Smooth muscle cell of the coronary artery (primary cell): ENCODE measurements at places on chromosomes 16 and 17. TPM values are rescaled to one million over a fixed set of nuclear protein-coding genes. Genes with fewer than 3 reads are reported as not detected.

PPY gene
- total RNA-seq: not detected in 2 replicates

DCAF7 gene
- total RNA-seq: 11.2 and 12.6 TPM in 2 replicates

PNMT gene
- not detected in 2 replicates for total RNA-seq

OTOP3 gene
- total RNA-seq: not detected in 2 replicates

RHBDL3 gene
- under 0.01 and 0.12 TPM in 2 replicates for total RNA-seq

TBC1D3B gene
- total RNA-seq: 0.75 and 1.8 TPM in 2 replicates

SDR42E2 gene
- 0.08 TPM in 1 of 2 replicates, not detected in the other for total RNA-seq

ITGAD gene
- not detected in 2 replicates for total RNA-seq

TRAPPC1 gene
- total RNA-seq: 57.1 and 61.6 TPM in 2 replicates

CCDC137 gene
- total RNA-seq: 3.3 and 7.1 TPM in 2 replicates

SBK1 gene
- under 0.01 TPM in 1 of 2 replicates, not detected in the other for total RNA-seq

KRTAP1-5 gene
- not detected in 2 replicates for total RNA-seq

P2RX1 gene
- under 0.01 and 1.3 TPM in 2 replicates for total RNA-seq

G6PC1 gene
- total RNA-seq: not detected in 2 replicates

ADGRG1 gene
- total RNA-seq: 0.12 and 0.53 TPM in 2 replicates

OR4D1 gene
- not detected in 2 replicates for total RNA-seq

MEOX1 gene
- under 0.01 and 0.75 TPM in 2 replicates for total RNA-seq

CETP gene
- 0.15 and 0.23 TPM in 2 replicates for total RNA-seq

KRT222 gene
- total RNA-seq: 1.3 TPM in 1 of 2 replicates, not detected in the other

ITGA2B gene
- total RNA-seq: 0.23 and 0.82 TPM in 2 replicates

TNK1 gene
- total RNA-seq: 0.08 and 0.35 TPM in 2 replicates

USP7 gene
- 40.4 and 46.0 TPM in 2 replicates for total RNA-seq

SYNGR3 gene
- total RNA-seq: 0.94 and 4.9 TPM in 2 replicates

TSR3 gene
- 31.9 and 68.2 TPM in 2 replicates for total RNA-seq

SLFN14 gene
- total RNA-seq: not detected in 2 replicates

RPS2 gene
- 3,947 and 4,144 TPM in 2 replicates for total RNA-seq

COA3 gene
- total RNA-seq: 61.5 and 63.4 TPM in 2 replicates

NOL3 gene
- 18.0 and 38.0 TPM in 2 replicates for total RNA-seq
